Sigmoid colon (tissue), 7 donors: ENCODE measurements at places on chromosomes 2 and 18. TPM values are rescaled to one million over a fixed set of nuclear protein-coding genes. Genes with fewer than 3 reads are reported as not detected.

MDH1 gene
- polyA plus RNA-seq, result 246 TPM

TUBB8B gene
- not detected for polyA plus RNA-seq

SERPINB12 gene
- not detected for polyA plus RNA-seq

NXPH2 gene
- polyA plus RNA-seq, result not detected

DNA sequence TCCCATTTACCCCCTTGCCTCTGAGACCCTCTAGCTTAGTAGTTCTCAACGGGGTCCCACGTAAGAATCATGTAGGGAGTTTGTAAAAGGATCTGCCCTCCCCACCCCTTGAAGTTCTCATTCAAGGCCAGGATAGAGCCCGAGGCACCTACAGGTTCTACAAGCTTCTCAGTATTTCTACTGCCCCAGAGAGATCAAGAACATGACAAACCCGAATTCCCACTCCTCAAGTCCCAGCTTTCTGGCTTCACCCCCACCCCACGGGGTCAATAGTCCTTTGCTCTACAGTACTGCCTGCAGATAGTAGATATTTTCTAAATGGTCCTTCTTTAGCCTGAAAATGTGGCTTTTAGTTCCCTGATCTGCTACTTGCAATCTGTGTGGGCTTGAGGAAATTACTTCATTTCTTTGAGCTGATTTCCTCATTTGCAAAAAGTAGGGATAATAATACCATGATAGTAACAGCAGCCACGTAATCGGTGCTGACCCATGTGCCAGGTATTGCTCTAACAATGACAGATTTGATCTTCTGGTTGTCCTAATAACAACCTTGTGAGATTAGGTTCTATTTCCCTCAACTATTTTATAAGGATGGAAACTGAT is 7.1 kb downstream of the CIB4 start:
- no peak overlapping the region for H3K4me3 ChIP-seq
- no peaks in the 10 kb centered on the region for H3K36me3 ChIP-seq
- H3K4me1 ChIP-seq, result no peaks in the 10 kb centered on the region
- no peaks in the 10 kb centered on the region for H3K27me3 ChIP-seq
- no peak overlapping the region for H3K27ac ChIP-seq
